Naive thymus-derived CD8-positive, alpha-beta T cell (primary cell): ENCODE measurements at places on chromosomes 16 and 17. TPM values are rescaled to one million over a fixed set of nuclear protein-coding genes. Genes with fewer than 3 reads are reported as not detected.

PTX4 gene
- total RNA-seq = not detected

PIRT gene
- not detected for total RNA-seq

NATD1 gene
- 9.3 TPM for total RNA-seq

RNF222 gene
- total RNA-seq = 0.19 TPM

C16orf90 gene
- not detected for total RNA-seq

GCGR gene
- total RNA-seq = not detected

FAM171A2 gene
- 1.3 TPM for total RNA-seq

CACNA1H gene
- total RNA-seq = 2.7 TPM

DNA sequence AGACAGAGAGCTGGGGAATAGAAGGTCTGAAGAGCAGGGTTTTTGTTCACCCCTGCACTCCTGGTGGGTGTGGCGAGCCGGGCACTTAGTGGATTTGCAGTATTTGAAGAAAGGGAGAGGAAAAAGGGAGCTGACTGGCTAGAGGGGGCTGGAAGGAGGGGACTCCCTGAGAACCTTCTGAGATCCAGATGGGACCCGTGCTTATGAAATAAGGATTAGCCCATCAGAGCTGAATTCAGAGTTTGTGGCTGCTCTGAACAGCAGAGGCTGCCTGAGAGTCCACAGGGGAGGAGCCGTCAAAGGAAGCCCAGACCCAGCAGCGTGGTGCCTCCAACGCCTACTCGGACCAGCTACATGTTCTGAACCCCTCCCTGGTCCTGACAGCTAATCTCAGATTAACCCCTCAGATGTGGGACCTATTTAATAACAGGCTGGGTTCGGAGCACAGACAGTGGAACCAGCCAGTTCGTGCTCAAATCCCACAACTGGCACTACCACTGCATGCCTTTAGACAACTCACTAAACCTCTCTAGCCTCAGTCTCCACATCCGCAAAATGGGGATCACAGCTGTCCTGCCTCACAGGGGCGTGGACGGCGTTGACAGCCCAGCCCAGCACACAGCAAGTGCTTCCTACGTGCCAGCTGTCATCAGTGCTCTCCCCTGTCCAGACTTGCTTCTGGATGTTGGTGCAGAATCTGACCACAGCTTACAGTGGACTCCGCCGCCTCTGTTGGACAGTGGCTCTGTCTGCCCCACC lies 70.6 kb downstream of the DYNLRB2 start:
- no peak for DNase-seq

DNA sequence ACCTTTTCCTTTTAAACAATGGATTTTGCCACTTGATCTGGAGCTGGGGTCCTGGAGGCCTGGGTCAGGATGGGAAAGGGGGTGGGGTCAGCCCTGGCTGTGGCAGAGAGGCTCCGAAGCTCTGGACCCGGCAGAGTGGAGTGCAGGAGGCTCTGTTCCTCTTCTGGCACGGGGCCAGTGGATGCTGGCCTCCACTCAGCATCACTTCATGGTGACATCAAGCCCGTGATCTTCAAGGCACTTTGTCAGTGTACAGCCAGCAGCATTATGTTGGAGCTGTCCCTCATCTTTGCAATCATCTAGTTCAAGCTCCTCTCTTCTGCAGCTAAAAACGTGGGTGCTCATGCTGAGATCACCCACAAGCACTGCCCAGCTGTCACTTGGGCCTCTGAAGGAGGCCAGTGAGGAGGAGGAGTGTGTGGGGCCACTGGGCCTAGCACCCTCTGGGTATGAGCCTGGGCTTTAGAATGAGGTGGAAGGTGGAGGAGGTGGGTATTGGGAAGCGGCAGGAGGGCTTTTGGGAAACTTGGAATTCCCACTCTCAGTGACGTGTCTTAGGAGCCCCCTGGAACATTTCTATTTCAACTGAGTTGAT lies 45.9 kb upstream of the MGAT5B start:
- no peak for DNase-seq

DNA sequence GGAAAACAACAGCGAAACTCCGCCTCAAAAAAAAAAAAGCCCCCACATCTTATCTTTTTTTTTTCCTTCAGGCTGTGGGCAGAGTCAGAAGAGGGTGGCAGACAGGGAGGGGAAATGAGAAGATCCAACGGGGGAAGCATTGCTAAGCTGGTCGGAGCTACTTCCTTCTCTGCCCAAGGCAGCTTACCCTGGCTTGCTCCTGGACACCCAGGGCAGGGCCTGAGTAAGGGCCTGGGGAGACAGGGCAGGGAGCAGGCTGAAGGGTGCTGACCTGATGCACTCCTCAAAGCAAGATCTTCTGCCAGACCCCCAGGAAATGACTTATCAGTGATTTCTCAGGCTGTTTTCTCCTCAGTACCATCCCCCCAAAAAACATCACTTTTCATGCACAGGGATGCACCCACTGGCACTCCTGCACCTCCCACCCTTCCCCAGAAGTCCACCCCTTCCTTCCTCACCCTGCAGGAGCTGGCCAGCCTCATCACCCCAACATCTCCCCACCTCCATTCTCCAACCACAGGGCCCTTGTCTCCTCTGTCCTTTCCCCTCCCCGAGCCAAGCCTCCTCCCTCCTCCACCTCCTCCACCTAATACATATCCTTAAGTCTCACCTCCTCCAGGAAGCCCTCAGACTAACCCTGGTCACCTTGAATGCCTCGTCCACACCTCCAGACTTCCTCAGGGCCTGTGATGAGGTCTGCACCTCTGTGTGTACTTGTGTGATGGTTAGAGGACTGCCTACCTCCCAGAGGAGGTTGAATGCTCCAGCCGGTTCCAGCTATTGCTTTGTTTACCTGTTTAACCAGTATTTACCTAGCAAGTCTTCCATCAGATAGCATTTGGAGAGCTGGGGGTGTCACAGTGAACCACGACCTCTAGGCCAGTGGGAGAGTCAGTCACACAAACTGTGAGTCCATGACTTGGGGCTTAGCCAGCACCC lies 1.2 kb upstream of the HBA1 start:
- DNase-seq = no peak

- no peak for DNase-seq
Measured at GRCh38 chr16:440627-441026, 15.2 kb downstream of the RAB11FIP3 start.

- no peak for DNase-seq
Measured at GRCh38 chr17:48100591-48101011, 677 bp downstream of the CBX1 start.

GRCh38 chr17:49841548-49841947 lies 6.3 kb downstream of the TAC4 start:
- no peak for DNase-seq

- DNase-seq = no peak
Measured at GRCh38 chr16:77662246-77662645, 60.1 kb upstream of the NUDT7 start.

GRCh38 chr17:72942579-72942978 lies 149.9 kb downstream of the SLC39A11 start:
- DNase-seq = no peak

DNA sequence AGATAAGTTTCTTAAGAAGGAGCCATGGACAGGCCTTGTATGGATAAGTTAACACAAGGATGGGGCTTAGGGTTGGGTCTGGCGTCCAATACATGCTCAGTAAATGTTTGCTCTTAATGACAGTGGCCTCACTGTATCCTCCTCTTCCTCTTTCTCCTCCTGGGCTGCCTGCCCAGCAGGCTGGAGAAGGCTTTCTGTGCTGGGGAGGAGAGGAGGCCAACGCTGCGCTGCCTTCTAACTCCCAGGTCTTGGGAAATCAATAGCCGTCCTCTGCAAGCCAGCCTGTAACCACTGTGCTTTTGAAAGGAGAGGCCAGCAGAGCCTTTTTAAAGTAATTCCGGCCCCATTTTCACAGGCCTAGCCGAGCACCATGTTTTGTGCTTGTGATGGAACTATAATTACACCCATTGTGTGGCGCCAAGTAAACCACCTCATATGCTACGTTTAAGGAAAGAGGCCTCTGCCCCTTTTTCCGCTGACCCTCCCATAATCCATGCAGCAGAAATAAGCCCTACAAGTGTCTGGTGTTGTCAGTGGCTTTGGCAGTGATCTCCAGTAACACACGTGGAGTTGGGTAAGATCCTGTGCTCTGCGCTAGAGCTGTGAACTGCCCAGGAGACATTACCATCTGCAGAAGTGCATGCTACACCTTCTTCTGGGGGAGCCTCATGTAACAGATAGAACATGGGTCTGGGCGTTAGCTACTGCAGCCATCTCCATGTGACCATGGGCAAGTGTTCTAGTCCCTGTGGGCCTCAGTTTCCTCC lies 368.2 kb downstream of the SNX29 start:
- DNase-seq = no peak

DNA sequence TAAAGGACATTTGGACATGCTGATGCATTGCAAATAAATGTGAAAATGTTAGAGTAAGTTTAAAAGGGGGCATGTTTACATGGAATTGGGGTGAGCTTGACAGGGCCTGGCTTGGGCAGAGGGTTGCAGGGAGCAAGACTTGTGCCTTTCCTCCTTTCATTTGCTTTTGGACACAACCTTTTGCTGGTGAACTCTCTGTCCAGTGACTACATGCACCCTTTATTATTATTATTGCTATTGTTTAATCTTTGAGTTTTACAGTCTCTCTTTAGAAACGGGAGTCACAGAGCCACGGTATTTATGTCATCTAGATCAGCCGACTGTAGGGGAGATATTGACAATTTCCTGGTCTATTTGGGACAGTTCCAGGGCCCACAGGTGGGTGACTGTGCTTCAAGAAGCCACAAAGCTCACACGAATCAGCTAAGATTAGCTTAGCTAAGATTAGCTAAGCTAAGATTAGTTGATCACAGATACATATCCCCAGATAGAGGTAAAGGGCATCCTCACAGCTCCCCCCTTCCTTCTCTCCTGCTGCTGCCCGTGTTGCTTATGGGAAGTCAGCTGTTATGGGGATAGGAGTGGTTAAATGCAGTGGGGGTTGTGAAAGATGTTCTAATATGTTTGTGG lies 28.9 kb upstream of the ETV4 start:
- no peak for DNase-seq

DNA sequence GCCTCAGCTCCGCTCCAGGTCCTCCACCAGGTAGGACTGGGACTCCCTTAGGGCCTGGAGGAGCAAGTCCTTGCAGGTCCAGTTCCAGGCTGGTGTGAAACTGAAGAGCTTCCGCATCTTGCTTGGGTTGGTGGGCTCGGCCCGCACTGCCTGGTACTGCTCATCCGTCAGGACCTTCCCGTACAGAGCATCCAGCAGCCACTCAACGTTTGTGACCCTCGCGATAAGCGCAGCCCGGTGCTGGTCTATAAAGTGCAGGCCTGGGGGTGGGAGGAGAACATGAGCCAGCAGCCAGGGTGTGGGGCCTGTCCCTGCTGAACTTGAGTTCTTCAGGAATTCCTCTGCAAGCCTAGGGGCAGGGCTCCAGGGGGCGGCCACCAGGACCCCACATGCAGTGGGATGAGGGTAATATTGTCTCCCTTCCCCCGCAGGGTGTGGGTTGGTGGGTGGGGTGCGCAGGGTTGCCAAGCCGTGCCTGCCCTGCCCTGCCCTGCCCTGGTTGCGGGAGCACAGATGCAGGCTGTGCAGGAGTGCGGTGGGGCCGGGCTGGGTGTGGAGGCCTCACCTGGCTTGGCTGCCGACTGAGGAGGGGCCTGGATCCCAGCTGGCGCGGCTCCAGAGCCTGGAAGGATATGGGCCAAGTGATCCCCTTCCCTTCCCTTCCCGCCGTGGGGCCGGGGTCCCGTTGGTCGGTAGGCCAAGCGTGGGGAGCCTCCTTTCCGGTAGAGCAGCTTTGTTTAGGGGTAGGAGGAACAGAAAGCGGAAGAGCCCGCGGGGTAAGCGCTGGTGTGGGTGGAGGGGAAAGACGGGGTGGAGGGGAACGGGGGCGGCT lies 762 bp downstream of the PYCARD start:
- peak; percentile 64 for DNase-seq

GRCh38 chr16:85689285-85689949 lies 663 bp upstream of the GINS2 start:
- no peak for DNase-seq

GRCh38 chr16:85041219-85042166 lies 13.9 kb downstream of the KIAA0513 start:
- DNase-seq = no peak

DNA sequence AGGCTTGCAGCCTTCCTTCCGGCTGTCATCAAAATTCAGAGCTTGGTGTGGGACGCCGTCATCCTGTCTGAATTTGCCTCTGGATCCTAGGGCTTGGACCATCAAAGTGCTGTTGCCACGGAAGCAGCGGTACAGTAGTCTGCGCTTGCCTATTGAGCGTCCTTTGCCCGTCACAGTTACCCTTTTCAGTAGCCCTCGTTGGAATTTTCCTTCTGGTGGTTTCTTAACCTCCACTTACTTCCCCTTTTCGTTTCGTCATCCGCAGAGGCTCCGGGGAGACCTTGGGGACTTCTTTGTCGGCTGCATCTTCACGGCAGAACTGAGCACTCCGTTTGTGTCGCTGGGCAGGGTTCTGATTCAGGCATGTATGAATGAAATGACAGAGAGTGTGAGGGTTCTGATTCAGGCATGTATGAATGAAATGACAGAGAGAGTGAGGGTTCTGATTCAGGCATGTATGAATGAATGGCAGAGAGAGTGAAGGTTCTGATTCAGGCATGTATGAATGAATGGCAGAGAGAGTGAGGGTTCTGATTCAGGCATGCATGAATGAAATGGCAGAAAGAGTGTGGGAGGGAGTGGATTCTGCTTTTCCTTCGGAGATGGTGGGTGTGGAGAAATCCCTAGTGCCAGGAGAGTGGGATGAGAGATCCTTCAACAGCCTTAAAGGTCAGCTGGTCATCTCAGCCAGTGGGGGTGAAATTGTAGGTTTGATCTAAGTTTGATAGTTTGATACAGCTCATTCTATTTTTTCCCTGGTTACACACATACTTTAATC lies 8.0 kb downstream of the TLCD3A start:
- DNase-seq = peak; percentile 10

DNA sequence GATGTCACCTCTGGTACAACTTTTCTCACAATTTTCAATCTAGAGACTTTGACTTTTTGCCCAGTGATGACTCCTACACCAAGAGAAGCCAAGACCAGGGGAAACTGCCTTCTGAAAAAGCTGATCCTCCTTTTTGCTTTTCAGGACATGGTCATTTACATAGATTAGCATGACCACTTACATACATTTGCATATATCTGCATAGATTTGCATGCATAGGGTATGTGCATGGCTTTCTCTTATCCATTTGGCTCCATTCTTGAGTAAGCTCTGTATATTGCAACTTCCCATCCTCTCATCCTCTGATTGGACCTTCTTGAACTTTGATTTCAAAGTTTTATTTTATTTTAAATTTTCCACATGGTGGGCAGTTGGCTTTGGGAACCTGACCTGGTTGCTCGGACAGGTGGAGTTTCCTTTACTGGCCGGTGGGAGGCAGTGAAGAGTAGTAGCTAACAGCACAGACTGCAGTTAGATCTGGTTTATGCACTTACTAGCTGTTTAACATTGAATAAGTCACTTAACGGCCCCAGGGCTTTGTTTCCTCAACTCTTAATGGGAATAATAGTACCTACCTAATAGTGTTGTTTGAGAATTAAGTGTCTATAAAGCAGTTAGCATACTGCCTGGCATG lies 92.9 kb downstream of the GPR139 start:
- no peak for DNase-seq
